Panc1 (cell line): ENCODE measurements at places on chromosomes 16 and 17. TPM values are rescaled to one million over a fixed set of nuclear protein-coding genes. Genes with fewer than 3 reads are reported as not detected.
A peak's percentile ranks its signal among the peaks of the same experiment; 100 is the strongest.

The CAVIN1 gene
- 315 TPM for total RNA-seq

The CTCF gene
- total RNA-seq: 33.1 TPM

The VMO1 gene
- total RNA-seq: 0.49 TPM

The MMP15 gene
- total RNA-seq: 10.9 TPM

The GABARAP gene
- total RNA-seq: 289 TPM

The ZNF469 gene
- total RNA-seq: 1.3 TPM

The TP53TG3 gene
- 1.2 TPM for total RNA-seq

DNA sequence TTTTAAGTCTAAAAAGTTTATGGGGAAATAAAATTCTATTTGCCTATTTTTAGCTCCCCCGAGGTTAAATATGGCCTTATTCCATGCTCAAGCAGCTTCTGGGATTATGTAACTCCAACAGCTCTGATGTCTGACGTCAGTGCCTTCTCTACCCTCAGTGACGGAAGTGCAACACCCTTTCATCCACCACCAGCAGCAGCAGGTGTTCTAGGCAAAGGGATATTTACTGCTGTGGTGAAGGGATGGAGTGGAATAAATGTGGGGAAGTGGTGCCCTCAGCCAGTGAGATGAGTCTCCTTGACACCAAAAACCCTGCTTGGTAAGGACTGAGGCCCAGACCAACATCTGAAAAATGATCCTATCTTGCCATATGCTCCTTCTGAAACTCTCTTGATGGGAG lies 247.4 kb downstream of the SHISA9 start:
- DNase-seq: no peak

DNA sequence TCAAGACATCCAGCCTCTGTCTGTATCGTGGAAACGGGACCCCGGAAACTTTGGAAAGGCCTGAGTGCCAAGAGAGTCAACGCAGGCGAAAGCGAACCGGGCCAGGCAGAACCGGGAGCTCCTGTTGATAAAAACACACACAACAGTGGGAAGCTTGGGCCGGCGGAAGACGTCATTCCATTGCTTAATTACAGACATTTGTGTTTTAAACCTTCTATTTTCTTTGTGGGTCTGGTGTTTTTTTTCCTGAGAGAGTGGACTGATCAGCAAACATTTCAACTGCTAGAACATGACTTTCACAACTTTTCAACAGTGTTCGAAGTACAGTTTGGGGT lies 878 bp upstream of the RNF157 start:
- no peak for DNase-seq

- DNase-seq: no peak
Observed at GRCh38 chr16:24686678-24687077, 42.8 kb upstream of the TNRC6A start.

DNA sequence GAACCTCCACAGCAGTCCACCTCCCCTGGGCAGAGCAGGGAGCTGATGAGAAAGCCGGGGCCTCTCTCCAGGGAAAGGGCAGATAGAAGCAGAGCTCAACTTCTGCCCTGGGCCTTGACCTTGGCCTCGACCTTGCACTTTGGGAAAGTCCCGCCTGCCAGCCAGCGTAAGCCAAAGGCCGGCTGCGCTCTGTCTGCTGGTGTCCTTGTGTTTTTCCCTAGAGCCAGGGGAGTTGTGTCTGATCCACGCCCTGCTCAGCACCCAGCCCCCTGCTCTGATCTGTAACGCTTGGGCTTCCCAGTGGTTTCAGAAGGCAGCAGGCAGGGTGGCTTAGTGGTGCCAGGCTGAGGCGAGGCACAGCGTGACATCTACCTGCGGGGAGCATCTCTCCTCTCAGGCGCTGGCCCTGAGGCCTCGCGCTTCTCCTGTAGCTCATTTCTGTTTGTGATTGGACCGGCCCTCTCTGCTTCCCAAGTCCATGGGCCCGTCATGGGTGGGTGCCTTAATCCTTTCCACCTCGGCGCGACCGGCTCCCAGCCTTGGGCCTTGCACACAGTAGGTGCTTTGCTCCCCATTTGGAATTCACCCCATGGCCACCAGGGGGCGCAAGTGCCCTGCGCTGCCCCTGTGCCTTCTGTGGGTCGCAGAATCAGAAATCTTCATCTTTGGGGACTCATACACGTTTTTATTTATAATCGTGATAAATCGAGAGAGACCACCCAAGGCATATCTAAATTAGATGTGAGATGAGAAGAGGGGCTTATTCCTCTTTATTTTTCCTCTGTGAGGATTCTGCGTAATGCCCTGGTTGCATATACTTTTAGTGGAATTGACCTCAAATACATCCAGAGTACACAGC lies 24.2 kb downstream of the SGSH start:
- peak; percentile 30 for DNase-seq

DNA sequence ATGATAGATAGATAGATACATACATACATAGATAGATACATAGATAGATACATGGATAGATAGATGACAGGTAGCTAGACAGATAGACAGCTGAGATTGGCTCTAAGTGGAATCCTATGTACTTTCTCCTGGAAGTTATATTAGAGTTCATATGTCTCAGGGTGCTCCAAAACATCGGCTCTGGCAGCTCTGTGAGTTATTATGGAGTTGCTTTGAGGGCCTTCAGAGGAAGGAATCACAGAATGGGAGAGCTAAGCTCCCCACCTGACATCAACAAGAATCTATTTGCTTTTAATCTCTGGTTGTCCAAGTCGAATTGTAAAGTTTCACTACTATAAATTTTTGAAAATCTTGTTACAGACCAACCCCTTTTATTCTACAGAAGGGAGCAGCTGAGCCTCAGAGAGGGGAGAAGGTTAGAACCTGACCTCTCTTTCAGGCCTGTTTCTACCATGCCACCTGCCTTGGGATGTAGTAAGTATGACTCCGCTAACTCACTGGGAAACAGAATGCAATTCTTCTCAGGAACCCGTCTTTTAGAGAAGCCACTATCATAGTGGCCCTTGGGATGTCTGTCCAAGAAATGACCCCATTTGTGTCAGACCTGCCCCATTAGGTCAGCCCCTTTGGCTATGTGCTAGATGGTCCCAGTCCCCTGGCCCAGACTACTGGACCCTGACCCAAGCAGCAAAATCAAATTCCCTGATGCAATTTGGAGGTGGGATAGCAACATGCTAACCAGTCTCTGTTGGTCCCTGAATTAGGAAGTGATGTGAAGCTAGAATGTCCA lies 18.3 kb downstream of the GP2 start:
- DNase-seq: no peak

DNA sequence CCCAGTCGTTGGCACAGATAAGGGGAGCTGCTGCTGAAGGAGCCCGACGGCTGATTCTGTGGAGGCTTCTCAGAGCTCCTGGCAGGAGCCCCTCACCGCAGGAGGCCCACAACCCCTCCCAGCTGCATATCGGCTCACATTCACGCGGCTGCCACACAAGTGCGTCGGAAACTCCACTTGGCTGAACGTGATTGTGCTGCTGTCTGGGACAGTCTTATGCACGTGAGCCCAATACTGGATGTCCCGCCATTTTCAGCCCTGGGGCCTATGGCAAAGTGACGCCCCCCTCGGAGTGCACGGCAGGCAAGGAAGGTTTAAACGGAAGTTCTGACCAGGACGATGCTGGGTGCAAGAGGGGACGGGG lies 8.7 kb upstream of the PITPNA start:
- DNase-seq: no peak

GRCh38 chr17:72525225-72526015 lies 404.6 kb downstream of the SOX9 start:
- DNase-seq: no peak

DNA sequence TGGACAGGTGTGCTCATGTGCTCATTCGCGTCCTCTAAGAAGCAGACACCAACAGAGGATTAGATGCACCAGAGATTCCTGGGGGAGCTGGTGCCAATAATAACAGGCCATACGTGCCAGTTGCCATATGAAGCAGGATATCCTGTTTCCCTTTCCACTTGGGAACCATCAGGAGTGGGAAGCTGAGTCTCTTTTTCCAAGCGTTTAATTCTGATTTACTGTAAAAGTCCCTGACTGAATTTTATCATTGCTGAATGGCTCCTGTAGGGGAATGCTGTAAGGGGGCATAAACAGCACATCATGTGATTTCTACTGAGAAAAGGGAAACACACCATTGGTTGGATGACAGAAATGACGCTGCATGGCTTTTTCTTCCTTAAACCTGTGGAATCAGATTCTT lies 113.3 kb downstream of the IRF8 start:
- DNase-seq: no peak

DNA sequence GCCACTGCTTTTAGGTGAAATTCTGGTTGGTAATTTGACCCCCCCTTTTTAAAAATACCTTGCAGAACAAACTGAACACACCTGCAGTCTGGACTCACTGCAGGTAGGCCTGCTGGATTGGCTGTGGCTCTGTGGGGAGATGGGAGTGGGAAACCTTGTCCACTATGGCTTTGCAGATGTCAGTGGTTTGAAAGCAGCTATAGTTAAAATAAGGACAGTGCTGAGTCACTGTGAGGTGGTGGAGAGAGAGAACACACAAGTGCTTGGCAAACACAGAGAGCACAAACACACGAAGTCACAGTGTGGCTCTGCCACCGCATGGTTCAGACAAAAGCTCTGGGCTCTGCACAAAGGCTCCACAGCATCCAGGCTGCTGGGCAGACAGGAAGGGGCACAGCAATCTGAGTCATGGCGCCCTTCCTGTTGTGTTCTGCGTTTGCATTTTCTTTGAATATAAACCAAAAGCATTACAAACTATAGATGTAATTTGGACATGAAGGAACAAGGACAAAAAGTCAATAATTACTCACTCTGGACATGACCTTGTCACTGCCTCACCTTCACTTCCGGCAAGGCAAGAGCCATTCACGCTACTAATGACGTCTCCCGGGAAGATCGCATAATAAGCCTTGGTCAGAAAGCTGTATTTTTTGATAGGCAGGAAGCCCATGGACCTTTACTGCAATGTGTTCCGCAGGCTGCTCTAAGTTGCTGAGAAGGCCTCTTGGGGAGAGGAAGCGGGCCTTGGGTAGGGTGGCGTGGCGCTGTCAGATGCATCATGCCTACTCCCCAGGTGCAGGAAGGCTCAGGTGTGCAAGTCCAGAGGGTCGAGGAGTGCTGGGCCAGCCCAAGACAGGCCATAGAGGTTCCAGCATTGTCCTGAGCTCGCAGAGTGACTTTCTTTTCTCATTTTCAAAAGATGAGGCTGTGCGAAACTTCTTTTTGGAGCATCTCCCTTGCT lies 60.1 kb upstream of the MED9 start:
- DNase-seq: peak; percentile 38

- no peak for DNase-seq
Observed at GRCh38 chr16:28923652-28924398, 1.2 kb downstream of the RABEP2 start.

DNA sequence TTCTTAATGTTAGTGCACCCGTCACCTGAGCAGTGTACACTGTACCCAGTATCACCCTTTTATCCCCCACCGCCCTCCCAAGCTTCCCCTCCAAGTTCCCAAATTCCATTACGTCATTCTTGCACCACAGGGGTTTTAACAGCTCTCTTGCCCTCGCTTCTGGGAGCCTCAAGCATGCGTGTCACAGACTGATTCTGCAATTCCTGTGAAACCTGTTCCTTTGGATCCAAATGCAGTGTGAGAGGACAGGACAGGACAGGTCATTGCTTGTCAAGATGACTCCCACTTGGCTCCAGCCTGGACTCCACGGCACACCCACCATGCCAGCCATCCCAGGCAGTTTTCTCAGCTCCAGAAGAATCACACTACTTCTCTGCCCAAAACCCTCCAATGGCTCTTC lies 44.1 kb downstream of the CYB5D2 start:
- no peak for DNase-seq

- no peak for DNase-seq
Observed at GRCh38 chr17:68288375-68288774, 2.6 kb downstream of the SLC16A6 start.

GRCh38 chr16:381789-382717 lies at the start of gene PGAP6:
PGAP6 (minus strand) TSS chr16:381978; CDS start chr16:381821, 157 bp downstream.
- DNase-seq: no peak

DNA sequence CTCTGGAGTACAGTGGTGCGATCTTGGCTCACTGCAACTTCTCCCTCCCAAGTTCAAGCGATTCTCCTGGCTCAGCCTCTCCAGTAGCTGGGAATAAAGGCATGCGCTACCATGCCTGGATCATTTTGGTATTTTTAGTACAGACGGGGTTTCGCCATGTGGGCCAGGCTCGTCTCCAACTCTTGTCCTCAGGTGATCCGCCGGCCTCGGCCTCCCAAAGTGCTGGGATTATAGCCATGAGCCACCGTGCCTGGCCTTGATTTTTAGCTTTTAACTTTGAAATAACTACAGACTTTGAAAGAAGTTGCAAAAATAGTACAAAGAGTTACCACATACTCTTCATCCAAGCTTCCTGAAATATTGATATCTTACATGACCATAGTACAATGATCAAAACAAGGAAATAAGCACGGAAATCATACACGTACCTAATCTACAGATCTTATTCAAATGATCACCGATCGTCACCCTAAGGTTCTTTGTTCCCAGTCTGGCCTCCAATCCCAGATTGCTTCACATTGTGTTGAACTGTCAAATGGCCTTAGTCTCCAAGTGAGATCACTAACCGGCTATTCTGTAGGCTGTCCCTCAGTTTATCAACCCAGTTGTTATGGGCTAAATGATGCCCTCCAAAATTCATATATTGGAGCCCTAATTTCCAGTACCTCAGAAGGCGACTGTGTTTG lies 18.4 kb downstream of the NPIPA1 start:
- no peak for DNase-seq

DNA sequence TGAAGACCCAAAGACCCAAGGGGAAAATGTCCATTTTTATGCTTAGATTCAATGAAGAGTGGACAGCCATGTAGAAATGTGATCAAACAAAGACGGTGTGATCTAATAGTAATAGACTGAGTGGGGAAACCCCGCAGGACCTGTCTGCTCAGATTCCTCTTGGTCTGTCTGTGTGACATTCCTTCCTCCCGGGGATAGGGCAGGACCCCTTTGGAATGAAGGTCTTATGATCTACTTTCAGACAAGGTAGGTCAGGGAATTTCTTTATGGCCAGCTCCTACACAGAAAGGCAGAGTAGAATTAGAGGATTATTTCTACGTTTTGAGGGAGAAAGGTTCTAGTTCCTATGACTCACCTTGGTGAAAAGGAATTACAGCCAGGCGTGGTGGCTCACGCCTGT lies 267.6 kb downstream of the STX8 start:
- DNase-seq: no peak

GRCh38 chr16:74465851-74466685 lies 44.8 kb upstream of the CLEC18B start:
- no peak for DNase-seq

DNA sequence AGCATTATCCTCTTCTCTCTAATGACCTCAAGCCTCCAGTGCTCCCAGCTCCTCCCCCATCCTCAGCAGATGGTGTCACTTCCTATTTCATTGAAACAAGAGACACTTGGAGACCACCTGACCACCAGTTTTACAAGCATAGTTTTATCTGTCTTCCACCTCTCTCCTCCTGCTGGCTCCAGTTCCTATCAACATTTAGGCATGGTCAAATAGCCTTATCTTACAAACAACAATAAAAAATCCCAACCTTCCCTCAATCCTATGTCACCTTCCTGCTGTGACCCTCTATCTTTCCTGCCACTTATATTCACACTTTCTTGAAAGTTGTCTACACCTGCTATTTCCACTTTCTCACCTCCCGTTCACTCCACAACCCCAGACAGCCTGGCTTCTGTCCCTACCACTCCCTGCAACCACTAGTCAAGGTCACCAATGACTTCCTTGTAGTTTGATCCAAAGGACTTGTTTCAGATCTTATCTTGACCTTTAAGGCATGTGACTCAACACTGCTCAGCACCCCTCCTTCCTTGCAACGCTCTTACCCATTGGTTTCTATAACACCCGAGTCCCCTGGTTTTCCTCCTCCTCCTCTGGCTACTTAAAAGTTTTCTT lies 4.3 kb upstream of the NTN1 start:
- DNase-seq: no peak
